GM19239 (cell line): ENCODE measurements at places on chromosomes 2 and 18.

GRCh38 chr2:219369447-219369861 lies 18.3 kb downstream of the DNPEP start:
- no peak for DNase-seq

DNA sequence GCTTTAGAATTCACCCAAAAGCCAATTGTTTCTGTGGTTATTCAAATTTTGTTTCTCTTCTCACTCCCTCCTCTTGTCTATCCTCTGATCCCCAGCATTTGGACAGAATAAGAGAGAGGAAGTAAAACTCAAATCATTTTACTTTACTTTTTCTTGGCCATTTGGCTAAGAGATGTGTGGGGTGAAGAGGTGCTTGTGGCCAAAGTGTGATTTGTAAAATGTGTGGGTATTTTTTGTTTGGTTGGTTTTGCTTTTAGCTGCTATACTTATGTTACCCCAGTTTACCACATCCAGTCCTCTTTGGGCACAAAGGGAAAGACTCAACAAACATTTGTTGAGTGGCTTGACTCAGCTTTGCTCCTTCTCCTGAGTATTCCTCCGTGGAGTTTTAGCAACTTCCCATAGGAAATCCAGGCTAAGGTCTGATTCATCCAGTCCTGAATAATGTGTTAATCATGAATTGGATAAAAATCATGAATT lies 109.1 kb upstream of the CYP1B1 start:
- peak; percentile 45 for DNase-seq

- DNase-seq: no peak
Measured at GRCh38 chr2:199842631-199843395, 8.2 kb downstream of the FTCDNL1 start.

DNA sequence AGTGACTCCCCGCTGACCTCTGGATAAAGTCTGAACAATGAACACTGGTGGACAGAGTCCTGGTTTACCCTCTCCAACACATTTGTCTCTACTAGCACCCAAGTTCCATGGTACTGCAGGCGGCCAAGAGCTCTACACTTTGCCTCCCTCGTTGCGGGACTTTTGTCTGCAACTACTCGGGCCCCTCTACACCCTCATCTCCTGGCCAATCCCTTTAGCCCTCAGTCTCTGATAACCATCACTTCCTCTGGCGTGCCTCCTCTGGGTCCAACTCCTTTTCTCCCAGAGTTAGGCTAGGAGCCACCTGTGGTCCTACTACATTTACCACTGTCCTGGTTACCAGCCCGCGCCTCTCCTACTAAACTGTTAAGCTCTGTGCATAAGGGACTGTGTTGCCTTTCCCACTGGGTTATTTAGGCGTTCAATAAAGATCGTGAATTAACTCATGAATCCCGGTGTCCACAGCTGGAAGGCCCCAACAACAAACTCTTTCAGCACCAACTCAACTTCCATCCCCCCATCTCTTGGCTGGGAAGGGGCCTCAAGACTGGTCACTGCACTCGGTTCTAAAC lies 757 bp downstream of the HDHD2 start:
- no peak for DNase-seq

GRCh38 chr2:99261242-99261641 lies 5.8 kb upstream of the LYG2 start:
- no peak for DNase-seq

DNA sequence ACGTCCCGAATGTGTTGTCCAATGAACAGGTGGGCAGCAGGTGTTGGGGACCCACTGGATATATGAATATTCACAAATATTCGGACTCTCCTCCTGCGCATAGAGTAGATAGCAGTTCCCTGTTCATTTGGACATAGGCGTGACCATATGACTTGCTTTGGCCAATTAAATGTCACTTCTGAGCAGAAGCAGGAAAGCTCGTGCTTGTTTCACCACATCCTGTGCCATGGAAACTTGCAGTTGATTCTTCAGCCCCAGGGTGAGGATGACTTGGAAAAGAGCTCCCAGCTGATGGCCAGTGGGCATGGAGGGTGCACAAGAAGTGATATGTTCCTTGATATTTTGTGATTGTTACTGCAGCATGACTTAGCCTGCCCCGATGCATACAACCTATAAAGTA lies 52.6 kb downstream of the PTPRM start:
- DNase-seq: no peak

- peak; percentile 4 for DNase-seq
Measured at GRCh38 chr2:48356701-48357325, 173.1 kb upstream of the STON1 start.

GRCh38 chr2:112627060-112628040 lies 18.4 kb upstream of the SLC20A1 start:
- DNase-seq: no peak

GRCh38 chr18:3046216-3046808 lies 33.4 kb upstream of the LPIN2 start:
- DNase-seq: no peak
